ENCODE measurements at places on chromosomes 6 and 20.

- DNase-seq, result no peak
These were observed 11.1 kb upstream of the NTSR1 start for GRCh38 chr20:62697468-62697912.

- DNase-seq, result no peak
These were observed 88.4 kb downstream of the HACE1 start for GRCh38 chr6:104771258-104771832.

- no peak for DNase-seq
These were observed 632.2 kb downstream of the HACE1 start for GRCh38 chr6:104227508-104227907.

GRCh38 chr6:14270925-14271788 lies 153.6 kb downstream of the CD83 start:
- peak; percentile 39 for DNase-seq

GRCh38 chr6:14180609-14181008 lies 63.0 kb downstream of the CD83 start:
- DNase-seq, result no peak

DNA sequence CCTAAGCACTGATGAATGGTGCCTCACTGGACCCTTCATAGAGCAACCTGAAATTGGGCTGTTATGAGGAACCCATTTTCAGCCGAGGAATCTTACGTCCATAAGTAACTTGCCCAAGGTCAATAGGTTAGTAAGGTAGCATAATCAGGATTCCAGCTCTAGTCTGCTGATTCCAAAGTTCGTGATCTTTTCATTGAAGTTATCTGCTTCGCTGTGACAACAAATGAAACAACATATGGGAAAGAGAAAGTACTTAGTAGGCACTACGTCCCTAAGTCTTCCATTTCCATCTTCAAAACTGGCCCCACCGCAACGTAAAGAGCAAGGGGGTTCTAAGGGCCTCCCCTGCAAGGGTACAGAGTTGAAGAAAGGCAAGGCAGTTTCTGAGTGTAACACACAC lies 49.5 kb downstream of the MYLIP start:
- DNase-seq, result no peak

- DNase-seq, result no peak
These were observed 12.5 kb downstream of the GZF1 start for GRCh38 chr20:23374441-23374840.

GRCh38 chr6:101716387-101716786 lies 322.9 kb downstream of the GRIK2 start:
- DNase-seq, result no peak

GRCh38 chr6:135285165-135285564 lies 104.1 kb downstream of the MYB start:
- no peak for DNase-seq

- no peak for DNase-seq
These were observed 104.2 kb upstream of the GJE1 start for GRCh38 chr6:142028527-142028926.

- DNase-seq, result no peak
These were observed 99.8 kb downstream of the TAF4 start for GRCh38 chr20:61965606-61966491.

DNA sequence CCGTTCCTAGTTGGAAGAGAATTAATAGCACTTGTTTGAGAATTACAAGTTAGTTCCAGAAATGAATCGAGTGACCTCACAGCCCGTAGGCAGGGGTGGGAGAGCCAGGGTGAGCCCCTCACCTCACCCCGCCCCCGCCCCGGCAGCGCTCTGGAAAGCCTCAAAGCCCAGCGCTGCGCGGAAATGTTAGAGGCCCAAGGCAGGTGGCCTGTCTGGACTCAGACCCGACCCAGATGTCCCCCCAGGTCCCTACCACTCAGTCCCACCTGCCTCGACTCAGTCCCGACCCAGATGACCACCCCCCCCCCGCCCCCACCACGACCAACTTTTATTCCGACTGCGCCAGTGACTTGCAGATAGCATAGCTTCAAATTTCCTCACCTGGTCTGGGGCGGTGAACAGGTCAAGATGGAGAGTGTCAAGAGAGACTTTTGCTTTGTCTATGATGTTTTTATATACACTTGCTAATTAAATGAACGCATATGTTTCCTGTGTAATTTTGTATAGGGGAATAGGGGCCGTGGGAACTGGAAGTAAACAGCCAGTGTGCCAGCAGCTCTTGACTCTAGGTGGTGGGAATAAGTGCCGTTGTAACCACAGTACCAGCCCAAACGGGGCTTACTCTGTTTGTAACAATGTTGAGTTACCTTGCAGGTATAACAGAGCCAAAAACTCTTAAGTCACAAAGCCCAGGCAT lies 1.2 kb upstream of the PXDC1 start:
- DNase-seq, result no peak
